WERI-Rb-1 (cell line): ENCODE measurements at places on chromosomes 5 and 9.

DNA sequence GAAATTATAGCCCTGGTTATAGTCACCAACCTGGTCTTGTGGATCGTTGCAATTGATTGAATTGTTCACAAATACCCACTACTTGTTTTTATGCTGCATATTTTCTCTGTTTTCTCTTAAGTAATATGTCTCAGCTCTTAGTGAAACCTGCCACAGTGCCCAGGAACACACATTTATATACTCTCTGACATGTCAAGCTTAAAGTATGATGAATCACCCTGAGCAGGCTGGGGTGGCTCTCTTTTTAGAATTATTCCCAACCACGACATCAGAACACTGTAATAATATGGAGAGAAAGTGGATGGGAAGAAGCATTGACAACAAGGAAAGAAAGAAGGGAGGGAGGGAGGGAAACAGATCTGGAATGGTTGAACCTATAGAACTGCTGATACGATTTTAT lies 72.8 kb upstream of the ZNF608 start:
- DNase-seq = no peak

DNA sequence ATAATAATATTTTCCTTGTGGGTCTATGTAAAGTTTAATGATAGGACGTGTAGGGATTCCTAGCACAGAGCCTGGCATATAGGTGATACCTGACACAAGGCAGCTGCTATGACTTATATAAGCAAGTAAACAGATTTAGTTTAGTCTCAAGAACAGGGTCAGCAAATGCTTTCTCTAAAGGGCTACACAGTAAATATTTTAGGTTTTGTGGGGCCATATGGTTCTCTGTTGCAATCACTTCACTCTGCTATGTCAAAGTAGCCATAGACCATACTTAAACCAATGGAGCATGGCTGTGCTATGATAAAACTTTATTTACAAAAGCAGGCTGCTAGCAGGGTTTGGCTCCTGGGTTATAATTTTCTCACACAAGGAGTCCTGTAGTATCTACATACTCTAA lies 204.8 kb upstream of the KLF4 start:
- no peak for DNase-seq

GRCh38 chr9:16412740-16413139 lies 457.7 kb downstream of the BNC2 start:
- no peak for DNase-seq

GRCh38 chr5:128074171-128074570 lies 9.4 kb upstream of the SLC12A2 start:
- DNase-seq = no peak

DNA sequence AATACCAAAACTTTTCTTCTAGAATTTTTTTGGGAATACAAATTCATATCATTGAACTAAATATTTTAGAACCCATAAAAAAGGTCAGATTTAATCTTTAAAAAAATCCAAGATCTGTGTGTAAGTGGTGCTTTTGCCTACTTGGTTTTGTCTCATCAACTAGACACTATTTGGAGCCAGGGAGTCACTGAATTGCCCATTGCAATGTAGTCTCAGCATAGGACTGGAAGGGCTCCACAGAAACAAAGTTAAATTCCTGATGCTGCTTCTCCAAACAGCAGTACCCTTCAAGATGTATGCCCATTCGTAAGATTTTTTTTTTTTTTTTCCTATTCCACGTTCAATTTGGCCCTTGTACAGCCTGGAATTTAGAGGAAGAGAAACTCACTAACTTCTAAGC lies 208.0 kb upstream of the MPDZ start:
- no peak for DNase-seq

- DNase-seq = peak; percentile 72
These were observed 83.0 kb upstream of the FREM1 start for GRCh38 chr9:14993061-14993800.

DNA sequence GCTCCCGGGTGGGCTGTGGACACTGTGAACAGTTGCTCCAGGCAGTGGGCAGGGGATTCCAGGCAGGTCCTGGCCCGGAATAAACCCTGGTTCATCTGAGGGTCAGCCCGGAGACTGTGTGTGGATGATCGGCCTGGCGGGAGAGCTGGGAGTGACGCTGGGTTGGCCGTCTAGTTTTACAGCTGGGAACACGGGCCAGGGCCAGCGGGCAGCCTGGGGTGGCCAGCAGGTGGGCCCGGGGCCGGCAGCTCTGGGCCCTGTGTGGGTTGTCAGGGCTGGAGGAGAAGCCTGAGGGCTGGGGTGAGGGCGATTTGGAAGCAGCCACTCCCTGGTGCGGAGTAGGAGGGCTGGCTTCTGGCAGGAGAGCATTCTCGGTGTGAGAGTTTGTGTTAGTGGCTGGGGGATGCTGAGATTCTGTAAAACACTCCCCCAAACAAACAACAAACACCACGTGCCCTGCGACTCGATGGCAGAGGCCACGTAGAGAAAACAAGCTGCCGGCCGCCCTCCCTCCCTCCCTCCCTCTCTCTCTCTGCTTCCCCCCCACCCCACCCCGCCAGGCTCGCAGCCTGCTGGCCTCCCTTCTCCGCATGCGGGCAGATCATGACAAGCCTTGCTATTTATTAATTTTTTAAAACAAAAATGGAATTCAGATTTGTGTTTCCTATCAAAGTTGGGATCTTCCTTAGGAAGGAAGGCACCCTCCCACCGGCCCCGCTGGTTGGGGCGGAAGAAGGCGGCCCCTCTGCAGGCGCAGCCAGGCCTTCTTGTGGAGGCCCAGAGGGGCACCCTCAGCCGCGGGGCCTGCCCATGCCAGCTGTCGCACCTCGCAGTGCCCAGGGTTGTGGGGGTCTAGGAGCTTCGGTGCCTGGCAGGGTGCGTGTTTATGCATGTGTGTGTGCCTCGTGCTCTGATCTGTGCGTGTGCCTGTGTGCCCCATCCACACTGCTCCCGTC lies 49.5 kb downstream of the RXRA start:
- peak; percentile 37 for DNase-seq

DNA sequence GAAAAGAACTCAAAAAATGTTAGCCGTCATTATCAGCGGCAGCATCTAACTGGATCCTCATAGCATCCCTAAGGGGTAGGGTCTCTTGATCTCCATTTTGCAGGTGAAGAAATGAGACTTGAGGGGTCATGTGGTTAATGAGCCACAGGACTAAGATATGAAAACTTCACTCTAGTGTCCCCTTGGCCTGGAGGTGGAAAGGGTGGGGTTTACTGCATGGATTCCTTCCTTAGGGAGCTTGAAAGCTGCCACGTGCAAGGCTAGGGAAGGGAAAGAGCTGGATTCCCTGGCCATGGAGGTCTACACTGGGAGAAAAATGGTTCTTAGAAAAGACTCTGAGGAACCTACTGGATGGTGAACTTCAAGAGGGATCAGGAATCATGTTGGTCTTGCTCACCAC lies 107.9 kb downstream of the SPRY4 start:
- DNase-seq = no peak

- no peak for DNase-seq
These were observed 70.9 kb downstream of the KCNT1 start for GRCh38 chr9:135772702-135773493.

DNA sequence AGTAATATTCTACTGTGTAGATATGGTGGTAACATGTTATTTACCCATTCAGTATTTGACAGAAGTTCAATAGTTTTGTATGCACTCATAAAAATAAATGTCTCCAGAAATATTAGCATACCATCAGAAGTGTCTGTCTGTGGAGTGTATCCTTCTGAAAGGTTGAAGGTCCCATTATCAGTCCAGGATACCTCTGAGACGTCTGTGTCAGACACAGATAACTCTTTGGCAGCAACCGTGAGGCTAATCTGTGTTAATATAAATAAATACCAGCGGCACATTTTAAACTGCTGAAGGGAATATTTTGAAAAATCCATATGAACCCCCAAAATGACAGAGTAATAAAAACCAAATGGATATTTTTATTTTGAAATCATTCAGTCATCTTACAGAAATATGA lies 11.9 kb upstream of the ZNF622 start:
- no peak for DNase-seq

GRCh38 chr5:127936439-127936972 lies 147.1 kb upstream of the SLC12A2 start:
- DNase-seq = no peak

- no peak for DNase-seq
These were observed 9.0 kb upstream of the SPINK4 start for GRCh38 chr9:33230756-33231622.

DNA sequence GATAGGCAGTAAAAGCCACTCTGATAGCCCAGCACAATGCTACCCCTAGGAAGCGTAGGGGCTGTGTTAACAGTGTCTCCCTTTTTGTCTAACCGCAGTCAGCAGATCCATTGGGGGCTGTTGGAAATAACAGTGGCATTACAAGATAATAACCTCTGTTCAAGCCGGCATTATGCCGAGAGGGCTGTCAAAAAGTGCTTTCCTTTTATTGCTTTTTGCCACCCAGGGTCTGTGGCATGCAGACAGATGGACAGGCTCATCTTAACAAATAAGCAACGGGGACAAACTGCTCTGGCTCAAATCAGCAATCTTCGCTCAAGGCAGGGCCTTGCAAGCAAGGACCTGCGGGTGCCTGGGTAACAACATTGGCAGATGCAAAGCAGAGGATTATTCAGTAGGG lies 123.3 kb downstream of the TLR4 start:
- peak; percentile 47 for DNase-seq

DNA sequence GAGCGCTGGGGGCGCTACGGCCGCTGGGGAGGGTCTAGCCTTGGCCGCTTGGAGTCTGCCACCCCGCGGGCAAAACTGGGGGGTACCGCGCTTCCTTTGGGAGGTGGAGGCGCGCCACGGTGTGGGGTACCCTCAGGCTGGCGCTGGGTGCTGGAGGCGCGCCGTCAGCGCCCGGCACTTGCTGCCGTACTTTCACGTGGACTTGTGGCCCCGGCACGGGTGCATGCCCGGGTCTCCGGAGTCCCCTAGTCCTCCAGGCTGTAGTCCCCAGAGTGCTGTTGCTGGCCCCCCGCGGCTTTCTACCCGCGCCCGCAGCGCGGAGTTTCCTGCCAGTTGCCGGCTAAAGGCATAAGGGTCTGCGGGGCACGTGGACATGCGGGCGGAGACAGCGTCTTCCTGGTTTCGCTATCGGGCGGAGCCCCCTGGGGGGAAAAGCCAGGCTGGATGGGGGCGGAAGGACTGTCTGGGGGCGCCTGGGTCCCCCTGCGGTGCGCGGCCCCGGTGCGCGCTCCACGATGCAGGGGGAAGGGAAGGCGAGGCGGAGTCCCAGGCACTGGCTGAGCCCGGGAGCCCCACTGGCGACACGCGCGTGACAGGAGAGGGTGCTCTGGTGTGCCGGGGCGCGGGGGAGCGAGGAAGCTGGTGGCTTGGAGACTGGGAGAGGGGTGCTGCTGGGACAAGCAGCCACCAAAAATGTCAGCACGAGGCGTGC lies 666 bp downstream of the PPARGC1B start:
- DNase-seq = peak; percentile 37

DNA sequence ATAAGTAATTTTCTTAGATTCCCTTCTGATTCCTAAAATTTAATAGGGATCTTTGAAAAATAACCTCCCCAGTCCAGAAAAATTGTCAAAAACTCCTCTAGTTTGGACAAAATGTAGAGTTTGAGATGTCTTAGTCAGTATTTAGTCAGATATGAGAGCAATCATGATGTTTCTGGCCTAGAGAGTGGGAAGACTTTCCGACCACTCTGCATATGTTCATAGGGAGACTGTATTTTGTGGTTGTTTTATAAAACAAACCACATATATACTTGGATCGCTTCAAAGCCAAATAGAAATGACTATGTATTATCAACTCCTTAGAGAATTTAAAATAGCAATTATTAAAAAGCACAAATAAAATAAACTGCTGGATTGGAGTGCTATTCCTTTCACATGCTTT lies 15.8 kb downstream of the ZFAND5 start:
- no peak for DNase-seq

DNA sequence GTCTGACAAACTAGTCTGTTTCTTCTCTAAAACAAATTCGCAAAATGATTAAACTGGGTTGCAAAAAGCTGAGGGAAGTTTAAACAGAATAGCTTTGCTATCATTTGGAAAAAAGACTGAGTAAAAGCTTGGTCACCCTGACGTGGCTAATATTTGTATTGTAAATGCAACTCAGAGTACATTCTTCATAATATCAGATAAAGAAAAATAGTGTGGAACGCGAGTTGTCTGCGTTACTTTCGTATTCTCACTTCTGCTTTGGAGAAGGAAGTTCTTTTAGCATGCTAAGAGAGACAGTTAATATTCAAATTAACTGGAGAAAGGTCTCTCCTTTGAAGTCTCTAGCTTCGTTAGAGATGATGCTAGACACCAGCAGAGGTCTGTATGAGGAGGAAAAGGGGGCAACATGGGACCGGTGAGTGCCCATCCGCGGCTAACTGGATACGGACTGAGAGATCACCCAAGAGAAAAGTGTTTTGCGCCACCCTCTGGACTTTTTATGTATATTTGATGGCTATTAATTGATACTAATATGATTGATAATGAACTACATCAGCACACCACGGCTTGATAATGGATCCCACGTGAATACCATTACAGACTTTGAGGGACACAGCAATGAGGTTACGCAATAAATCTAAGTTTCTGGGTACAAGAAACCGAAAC lies 2.9 kb upstream of the CNTRL start:
- no peak for DNase-seq

DNA sequence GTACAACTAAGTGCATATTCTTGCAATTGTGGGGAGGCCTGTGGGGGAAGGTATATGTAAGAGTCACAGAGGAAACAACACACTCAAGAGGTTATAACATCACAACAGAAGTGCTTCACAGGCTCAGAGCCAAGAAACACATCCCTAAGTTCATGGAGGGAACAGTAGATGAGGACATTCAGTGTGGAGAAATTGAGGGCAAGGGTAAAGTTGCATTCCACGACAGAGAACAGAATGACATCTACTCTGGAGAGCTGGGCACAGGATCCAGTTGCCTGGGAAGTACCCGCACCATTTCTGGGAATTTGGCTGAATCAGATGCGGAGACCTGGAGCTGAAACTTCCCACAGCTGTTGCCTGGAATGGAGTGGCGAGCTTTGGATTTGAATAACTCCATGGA lies 197.2 kb downstream of the NXNL2 start:
- no peak for DNase-seq

DNA sequence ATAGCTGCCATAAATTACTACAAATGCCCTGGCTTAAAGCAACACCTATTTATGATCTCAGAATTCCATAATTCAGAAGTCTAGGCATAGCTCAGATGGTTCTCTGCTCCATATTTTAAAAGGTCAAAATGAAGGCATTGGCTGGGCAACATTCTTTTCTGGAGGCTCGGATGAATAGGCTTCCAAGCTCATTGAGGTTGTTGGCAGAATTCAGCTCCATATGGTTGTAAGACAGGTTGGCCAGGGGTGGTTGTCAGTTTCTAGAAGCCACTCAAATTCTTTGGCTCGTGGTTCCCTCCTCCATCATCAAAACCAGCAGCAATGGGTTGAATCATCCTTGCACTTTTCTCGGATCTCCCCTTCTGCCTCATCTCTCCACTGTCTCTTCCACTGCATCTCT lies 49.4 kb downstream of the TGFBR1 start:
- no peak for DNase-seq

DNA sequence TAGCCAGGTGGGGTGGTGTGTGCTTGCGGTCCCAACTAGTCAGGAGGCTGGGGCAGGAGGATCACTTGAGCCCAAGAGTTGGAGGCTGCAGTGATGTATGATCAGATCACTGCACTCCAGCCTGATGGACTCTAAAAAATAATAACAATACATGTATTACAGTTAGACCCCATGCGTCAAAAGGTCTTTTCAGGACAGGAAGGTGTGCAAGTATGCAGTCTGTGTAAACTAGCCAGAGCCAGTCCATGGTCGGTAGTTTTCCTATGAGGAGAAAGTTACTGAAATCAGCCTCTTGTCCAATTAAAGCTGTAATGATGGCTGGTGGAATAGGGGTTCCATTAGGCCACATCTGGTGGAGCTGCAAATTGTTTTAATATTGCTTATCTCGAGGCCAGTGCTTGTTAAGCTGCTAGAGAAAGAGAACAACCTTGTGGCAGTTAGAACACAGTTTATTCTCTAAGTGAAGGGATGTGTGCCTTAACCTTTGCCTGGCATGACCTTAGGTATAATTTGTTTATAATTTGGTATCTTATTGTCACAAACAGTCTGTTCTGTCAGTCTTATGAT lies 1.5 kb upstream of the STOM start:
- no peak for DNase-seq
